ENCODE measurements at places on chromosomes 1 and 21.

- DNase-seq: no peak
Observed at GRCh38 chr1:33392639-33393038, 38.3 kb downstream of the PHC2 start.

DNA sequence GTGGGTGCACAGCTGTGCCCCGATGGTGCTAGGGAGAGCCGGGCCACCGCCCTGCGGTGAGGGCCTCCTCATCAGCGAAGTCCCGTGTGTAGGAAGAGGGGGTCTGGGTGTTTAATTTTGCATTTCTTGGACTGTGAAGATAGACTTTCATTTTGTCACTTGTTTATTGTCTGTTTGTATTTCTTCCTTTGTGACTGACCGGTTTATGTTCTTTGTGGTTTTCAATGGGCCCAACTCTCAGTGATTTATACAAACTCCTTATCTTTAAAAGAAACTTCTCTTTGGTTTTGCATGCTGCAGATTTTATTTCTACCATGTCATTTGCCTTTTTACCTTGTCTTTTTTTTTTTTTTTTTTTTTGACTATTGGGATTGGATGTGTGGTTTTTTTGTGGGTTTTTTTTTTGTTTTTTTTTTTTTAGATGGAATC is 65.1 kb downstream of the COL18A1 start:
- no peak for DNase-seq

- no peak for DNase-seq
Observed at GRCh38 chr1:180946056-180946455, 33.4 kb downstream of the KIAA1614 start.

DNA sequence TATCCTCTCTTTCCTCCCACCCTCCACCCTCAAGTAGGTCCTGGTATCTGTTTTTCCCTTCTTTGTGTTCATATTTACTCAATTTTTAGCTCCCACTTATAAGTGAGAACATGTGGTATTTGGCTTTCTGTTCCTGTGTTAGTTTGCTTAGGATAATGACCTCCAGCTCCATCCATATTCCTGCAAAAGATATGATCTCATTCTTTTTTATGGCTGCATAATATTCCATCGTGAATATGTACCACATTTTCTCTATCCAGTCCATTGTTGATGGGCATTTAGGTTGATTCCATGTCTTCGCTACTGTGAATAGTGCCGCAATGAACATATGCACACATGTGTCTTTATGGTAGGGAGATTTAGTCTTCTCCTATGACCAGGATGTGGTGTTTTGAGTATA is 14.5 kb downstream of the OLIG2 start:
- no peak for DNase-seq
